Fibroblast of lung (primary cell): ENCODE measurements at places on chromosomes 7 and 10. TPM values are rescaled to one million over a fixed set of nuclear protein-coding genes. Genes with fewer than 3 reads are reported as not detected.

GRCh38 chr10:12434277-12434676 lies 84.9 kb downstream of the CAMK1D start:
- H3K4me3 ChIP-seq: no peak overlapping the region
- no peaks in the 10 kb centered on the region for H3K4me1 ChIP-seq
- no peaks in the 10 kb centered on the region for H3K36me3 ChIP-seq
- no peak for DNase-seq
- no peak overlapping the region for H3K27ac ChIP-seq
- H3K27me3 ChIP-seq: peaks cover 7% of the 10 kb centered on the region

GRCh38 chr10:112115781-112116385 lies 67.7 kb downstream of the GPAM start:
- no peaks in the 10 kb centered on the region for H3K36me3 ChIP-seq
- no peak overlapping the region for H3K27ac ChIP-seq
- no peak overlapping the region for H3K4me3 ChIP-seq
- H3K4me1 ChIP-seq: no peaks in the 10 kb centered on the region

DNA sequence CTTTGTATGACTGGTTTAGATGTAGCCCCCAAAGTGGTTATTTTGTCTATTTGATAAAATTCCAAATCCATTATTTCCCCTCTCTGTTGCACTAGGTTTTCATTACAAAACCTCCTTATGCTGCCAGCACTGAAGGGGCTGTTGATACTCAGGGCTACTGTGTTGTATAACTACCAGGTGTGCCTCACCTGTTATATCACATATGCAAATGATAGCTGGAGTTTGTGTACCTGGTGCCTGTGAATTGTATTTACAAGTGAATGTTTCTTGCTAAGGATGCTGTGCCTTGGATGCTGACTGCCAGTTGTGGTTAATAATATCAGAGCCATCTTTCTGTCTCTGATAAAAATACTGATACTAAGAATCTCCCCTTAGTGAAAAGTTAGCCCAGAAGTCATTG lies 84.8 kb upstream of the CCDC6 start:
- no peak for DNase-seq
- no peak overlapping the region for H3K27ac ChIP-seq
- no peaks in the 10 kb centered on the region for H3K27me3 ChIP-seq
- no peak overlapping the region for H3K4me3 ChIP-seq
- H3K4me1 ChIP-seq: no peaks in the 10 kb centered on the region
- H3K36me3 ChIP-seq: no peaks in the 10 kb centered on the region

DNA sequence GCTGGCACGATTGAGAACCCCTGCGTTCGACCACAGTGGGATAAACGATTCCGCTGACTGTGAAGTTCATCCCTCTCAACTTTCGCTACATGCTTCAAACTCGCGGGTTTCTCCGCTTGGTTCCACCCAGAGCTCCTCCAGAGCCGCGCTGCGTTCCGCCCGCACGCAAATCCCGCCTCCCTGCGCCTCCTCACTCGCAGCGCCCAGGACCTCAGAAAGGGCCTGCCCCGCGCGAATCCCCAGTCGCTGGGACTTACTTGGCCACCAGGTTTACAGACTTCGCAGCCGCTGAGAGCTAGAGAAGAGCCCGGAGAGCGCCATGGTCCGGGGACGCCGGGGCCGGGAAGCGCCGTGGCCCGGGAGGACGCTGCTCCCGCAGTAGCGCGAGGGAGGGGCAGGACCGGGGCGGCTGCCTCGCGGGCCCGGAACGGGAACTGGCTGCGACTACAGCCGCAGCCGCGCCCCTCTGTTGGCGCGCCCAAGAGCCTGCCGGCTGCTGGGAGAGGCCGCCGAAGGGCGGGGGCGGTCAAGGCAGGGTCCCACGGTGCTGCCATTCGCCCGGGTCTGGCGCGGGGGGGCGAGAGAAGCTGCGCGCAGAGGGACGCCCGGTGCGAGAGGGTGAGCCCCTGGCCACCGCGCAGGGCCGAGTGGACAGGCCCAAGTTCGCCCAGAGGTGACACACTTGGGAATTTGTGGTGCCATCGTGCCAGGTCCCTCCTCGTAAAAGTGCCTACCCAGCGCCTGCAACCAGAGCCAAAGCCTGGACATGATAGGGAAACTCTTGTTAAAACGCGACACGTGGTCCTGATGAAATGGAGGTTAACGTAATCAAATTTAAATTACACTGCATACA lies at the start of gene NOD1:
NOD1 (minus strand) TSS at position 436 of the 853 bp plus-strand sequence. CDS start 21,863 bp downstream, outside the sequence.
- peak within 1 kb of the TSS; percentile 78 for H3K27ac ChIP-seq
- H3K27me3 ChIP-seq: no peaks in the 10 kb centered on the region
- peaks cover 12% of the 10 kb centered on the region for H3K4me1 ChIP-seq
- peak within 1 kb of the TSS; percentile 83 for H3K4me3 ChIP-seq

The MYPN gene
- total RNA-seq: under 0.01 and 1.2 TPM in 2 replicates

The NRCAM gene
- 2.1 and 3.1 TPM in 2 replicates for total RNA-seq

The EPO gene
- total RNA-seq: not detected in 2 replicates
